ENCODE measurements at places on chromosomes 16 and 17.

- DNase-seq = no peak
These were observed 7.5 kb downstream of the VEZF1 start for GRCh38 chr17:57980522-57980921.

DNA sequence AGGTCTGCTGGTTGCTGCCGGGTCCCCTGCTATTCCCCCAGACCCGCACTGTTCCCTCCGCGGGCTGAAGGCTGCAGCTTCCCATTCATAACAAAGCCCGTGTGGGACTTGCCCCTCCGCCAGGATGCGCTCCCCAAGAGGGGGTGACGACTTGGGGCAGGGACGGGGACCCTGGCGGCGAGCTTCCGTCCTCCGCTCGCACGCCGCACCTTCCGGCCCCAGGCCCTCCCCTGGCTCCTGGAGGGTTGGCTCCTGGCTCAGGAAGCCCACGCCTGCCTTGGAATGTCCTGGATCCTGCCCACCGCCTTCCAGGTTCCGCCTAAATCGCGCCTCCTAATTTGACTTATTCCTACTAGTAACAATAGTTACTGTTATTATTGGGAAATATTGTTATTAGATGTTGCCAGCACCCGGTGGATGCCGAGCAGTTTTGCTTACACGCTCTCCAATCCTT lies 1.1 kb upstream of the TFAP4 start:
- DNase-seq = no peak

DNA sequence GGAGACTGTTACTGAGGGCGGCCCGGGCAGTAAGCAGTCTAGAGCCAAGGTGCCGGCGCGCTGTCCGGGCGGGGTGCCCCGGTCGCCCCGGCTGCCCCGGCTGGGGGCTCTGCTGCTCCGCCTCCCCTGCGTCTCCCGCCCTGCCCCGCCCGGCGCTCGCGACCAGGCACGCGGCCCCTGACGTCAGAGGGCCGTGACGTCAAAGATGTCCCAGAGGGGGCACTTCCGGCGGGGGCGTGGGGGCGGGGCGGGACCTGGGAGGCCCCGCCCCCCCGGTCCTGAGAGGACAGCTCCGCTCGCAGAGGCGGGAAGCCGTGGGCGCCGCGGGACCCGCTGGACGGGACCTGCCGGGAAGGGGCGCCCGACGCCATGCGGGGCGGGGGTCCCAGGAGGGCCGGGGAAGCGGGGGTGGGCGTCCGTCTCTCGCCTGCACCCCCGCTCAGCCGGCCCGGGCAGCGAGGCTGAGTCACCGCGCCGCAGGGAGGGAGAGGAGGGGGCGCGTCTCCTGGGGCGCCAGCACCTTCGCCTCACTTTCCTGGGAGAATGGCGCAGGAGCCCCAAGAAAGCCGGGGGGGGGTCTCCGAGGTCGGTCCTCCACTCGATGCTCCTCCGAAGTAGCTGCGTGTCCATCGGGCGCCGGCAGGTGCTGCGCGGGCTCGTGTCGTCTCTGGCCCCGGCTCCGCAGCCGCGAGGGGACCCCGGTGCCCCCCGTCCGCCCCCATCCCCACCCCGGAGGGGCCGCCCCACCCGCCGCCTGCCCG lies 4.4 kb upstream of the HIC1 start:
- no peak for DNase-seq

GRCh38 chr17:69192754-69193153 lies 35.9 kb downstream of the ABCA10 start:
- no peak for DNase-seq

DNA sequence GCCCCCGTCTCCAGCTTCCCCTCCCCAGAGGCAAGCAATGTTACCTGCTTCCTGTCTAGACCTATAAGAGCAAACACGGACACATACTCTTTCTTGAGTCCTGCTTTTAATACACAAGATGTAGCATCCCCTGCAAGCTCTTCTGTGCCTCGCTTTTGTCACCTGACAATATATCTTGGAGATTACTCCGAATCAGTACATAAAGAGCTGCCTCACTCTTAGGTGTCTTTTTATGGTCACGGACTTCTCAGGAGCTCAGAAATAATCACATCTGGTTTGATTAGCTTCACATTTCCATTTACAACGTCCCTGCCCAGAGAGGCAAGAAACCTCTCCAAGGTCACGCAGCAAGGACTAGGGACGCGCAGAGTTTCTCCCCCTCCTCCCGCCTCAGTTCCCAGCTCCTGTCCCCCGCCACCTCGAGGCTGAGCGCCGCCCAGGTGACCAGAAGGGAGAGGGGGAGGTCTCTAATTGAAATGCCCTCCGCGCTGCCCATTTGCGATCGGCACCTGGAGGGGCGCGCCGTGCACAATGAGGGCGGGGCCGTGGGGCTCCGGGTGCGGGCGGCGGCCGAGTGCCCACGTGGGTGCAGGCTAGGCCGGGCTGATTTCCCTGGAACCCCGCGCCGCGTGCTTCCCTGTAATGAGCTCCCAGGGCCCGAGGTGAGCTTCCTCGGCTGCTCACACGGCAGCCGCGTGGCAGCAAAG lies 13.8 kb upstream of the SEZ6 start:
- DNase-seq = no peak

DNA sequence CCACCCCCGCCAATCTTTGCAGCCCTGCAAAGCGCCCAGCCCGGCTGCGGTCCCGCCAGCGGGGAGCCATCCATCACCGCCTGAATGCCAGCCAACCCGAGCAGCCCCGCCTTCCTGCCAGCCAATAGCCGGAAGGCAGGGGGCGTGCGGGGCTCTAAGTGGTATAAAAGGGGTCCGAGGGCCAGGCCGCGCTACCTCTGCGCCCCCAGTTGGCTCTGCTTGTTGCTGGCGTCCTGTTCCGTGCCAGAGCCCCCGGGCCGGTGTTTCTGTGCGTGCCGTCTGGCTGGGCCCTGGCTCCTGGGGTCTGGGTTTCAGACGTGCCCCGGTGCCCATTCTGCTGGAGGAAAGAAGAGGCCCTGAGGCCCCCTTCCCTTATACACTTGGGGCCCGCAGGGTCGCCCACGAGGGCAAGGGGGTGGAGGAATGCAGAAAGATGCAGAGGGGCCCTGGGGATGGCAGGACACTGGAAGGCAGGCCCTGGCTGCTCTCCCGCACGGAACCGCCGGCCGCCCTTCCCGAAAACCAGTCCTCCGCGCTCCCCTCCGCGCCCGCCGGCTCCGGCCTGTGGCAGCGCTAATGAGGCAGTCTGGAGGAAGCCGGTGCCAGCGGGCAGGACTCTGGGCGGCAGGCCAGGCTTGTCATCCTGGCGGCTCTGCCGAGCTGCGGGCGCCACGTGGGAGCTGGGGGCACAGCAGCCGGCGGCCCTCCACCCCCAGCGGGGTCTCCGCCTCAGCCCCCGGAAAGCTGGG lies 14.0 kb downstream of the COPZ2 start:
- peak; percentile 64 for DNase-seq

GRCh38 chr17:63437287-63438091 lies 8.6 kb downstream of the CYB561 start:
- no peak for DNase-seq

DNA sequence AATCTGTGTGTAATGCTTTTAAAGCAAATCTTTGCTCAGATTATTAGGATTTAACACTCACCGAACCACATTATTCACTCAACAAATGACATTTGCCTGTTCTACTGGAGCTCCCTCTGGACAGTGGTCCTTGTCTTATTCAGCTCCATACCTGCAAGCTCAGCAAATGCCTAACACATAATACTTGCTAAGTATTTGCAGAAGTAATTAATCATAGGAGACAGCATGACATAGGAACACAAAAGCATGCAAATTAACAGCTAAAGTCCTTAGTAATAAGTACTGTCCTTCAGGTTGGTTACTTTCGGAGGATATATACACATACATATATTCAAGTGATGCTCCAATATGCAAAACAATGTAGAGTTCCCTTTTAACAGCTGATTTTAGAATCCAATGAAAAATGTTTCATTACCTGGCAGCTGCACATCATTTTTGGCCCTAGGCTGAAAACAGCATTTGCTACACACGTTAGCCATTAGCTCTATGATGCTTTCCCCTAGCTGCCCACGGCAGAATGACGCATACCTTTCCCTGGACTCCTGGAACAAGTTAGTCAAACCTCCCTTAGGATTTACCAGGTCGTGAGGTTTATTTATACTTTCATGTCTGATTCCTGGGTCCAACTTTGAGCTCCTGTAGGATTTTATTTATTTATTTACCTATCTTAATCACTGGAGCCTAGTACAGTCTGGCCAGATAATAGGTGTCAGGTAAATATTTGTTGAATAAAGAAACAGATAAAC lies 8.6 kb downstream of the BRD7 start:
- DNase-seq = peak; percentile 87

GRCh38 chr17:50144845-50145531 lies 5.5 kb downstream of the PPP1R9B start:
- no peak for DNase-seq

DNA sequence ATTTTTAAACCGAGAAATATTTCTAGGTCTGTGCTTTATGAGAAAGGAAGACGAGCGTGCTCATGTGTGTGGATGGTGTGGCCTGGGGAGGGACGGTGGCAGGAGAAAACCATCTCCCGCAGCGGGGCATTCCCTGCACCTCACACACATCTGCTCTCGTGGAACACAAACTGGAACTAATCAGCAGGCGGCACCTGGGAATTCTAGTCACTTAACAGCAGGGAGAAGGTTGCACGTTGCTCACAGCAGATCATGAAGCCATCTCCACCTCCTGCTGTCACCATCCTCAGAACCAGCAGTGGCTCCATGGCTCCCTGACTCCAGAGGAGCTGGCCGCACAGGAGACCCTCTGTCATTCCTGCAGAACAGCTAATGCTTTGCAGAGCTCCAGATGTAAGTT lies 35.2 kb downstream of the ADCY9 start:
- DNase-seq = no peak

DNA sequence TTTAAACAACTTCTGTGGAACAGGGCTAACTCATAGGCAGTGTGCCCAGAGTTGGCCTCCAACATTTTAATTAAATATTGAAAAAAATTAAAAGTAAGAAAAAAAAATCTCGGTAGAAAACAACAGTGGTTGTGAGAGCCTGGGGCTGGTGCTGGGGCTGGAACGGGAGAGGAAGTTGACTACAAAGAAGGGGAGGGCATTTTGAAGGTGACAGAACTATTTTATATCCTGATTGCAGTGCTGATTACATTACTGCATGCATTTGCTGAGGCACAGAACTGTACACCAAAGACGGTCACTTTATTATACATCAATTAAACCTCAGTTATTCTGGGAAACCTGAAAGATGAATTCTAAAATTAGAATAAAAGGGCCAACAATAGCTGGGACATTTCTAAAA lies 142.5 kb downstream of the PARN start:
- no peak for DNase-seq

GRCh38 chr16:89114159-89114981 lies 20.7 kb downstream of the ACSF3 start:
- DNase-seq = no peak

DNA sequence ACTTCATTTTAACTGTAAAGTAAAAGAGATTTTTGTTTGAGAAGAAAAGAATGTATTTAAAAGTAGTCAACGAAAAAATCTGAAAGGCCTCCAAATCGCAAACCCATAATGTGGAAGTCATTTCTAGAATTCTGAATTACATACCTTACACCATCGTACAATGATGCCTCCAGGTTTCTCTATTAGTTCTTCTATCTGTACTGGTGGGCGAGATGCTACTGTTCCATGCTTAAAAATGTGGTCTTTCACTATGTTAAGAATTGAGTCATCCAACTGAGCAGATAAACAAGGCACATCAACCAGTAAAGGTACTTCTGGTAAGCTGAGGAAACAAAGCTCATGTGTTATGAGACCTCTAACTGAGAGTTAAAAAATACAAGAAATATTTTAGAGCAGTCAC lies 28.5 kb downstream of the CRLF3 start:
- DNase-seq = no peak

GRCh38 chr17:7047566-7047965 lies 3.7 kb upstream of the SLC16A11 start:
- DNase-seq = no peak

- no peak for DNase-seq
These were observed 2.7 kb downstream of the HOXB2 start for GRCh38 chr17:48542114-48542656.

Measured in renal cortical epithelial cell (primary cell).